ENCODE measurements at places on chromosomes 2 and 18.

DNA sequence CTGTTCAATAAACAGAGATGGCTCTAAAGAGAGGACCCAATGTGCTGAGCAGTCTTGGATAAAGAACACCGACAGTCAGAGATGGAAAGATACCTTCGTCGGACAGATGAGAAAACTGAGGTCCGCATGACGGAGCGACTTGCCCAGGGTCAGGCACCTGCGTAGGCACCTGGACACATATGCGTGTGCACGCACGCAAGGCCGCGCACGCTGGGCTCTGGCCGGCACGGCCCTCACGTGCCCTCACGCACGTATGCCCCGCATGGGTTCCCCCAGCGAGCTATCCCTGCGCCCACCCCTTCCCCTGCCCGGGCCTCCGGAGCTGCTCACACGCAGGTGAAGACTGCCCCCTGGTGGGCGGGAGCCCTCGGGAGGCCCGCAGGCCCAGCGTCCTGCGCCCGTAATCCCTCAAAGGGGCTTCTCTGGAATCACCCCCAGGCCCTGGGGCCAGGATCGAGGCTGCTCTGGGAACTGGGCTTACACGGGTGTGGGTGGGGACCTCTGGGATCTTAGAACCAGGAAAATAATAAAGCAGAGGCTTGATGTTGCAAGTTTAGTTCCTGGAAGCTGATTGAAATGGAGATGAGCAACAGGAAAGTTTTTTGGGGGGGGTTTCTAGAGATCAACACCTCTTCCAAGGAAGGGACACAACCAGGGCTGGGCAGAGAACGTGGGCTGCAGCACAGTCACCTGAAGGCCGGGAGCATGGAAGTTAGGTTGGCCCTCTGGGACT, 246.3 kb downstream of the TNS1 start:
- DNase-seq = no peak

- DNase-seq = no peak
Observed at GRCh38 chr2:203802342-203803052, 65.1 kb upstream of the CTLA4 start.

- no peak for DNase-seq
Observed at GRCh38 chr2:141534666-141535362, 596.0 kb downstream of the LRP1B start.

DNA sequence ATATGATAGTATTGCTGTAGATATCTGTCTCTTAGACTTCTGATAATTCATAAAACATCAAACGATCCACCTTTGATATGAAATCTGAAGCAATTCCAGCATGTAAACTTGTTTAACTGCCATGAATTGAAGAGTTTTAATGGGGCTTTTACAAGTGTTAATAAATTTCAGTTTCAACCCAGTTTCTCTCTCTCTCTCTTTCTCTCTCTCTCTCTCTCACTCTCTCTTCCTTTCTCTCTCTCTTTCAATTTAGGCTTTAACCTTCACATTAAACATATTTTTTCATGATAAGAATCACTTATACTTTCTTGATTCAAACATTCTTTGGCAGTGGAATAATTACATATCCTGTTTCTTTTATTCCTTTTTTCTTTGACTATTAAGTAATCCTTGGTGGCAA, 296.1 kb downstream of the EPHA4 start:
- DNase-seq = no peak

DNA sequence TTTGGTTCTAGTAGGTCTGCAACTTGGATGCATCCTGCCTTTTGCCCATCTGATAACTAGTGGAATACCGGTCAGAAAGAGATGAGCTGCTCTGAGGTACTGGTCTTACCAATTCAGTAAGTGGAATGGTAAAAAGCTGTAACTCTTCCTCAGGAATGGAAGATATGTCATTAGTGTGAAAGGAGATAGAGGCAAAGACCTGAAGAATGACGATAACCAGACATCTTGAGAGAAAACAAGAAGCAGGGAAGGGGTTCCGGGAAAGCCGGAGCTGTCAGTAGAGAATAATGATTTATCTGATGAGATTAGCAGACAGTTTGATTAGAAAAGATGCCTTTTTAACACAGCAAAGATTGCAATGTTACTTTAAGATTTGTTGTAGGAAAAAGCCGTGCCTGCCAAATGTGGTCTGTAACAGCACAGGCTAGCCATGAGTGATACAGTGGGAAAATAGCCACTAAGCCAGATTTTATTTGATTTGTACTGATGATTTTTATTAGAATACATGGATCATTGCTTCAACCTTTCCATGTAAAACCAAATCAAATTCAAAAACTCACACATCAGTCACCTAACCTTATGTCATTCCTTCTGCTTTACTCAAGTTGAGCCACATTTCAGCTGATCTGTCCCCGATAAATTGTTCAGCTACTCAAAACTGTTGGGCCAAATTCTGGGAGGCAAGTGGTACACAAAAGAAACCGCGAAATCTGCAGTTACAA, 110.0 kb downstream of the TCF4 start:
- DNase-seq = no peak

GRCh38 chr2:196409376-196409775, 230.1 kb upstream of the CCDC150 start:
- no peak for DNase-seq

DNA sequence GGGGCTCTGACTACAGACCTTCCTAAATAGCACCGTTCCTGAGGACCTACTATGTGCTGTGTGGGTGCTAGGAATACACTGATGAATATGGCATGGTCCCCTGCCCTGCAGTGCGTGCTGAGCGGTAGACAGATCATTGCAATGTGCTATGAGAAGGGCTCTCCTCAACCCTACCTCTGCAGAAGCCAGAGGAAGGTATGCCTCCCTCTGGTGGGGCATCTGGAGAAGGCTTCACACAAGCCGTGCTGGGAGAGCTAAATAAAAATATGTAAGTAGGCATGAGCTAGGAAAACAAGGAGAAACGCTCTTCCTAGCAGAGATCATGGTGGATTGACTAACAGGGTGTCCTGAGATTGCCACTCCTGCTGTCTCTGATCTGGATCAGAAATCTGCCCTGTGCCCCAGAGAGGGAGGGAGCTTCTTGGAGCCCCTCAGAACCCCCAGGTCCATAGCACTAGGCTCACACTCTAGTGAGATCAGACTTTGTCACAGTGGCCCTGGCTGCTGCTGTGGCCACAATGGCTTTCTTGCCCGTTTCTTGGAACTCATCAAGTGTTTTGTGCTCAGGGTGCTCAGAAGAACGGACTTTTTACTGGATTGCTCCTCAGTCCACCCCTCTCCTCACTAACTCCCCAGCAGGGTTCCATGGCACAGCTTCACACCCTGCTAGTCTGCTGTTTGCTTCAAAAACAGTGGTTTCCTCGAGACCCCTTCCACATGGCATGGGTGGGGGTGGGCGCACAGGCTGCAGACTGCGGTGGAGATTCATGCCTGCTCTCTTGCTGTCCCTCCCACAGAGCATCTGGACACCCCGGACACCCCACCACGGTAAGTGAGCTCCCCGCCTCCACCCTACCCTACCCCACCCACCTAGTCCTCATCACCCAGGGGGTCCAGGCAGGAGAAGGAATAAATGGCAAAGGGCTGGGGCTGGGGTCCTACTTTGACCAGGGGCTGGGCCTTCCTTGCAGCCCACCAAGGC, 14.2 kb downstream of the SIGLEC15 start:
- DNase-seq = no peak

- no peak for DNase-seq
Observed at GRCh38 chr2:86221066-86221684, 21.9 kb downstream of the MRPL35 start.

DNA sequence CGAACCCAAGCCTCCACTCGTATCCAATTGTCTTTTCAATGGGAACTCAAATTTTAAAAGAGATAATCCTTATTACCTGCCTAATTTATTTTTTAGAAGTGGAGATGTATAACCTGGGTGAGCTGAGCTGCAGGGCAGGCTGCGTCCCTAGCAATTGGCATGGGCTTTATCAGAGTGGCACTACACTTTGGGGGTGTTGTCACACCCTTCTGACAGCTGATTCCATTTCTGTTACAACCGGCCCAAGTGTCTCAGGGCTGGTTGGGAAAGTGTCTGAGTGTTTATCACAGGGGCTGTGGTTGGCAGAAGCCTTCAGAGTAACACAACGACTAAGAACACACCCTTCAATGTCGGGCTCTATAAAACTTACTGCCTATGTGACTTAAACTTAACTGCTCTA, 295.0 kb downstream of the SMAD2 start:
- DNase-seq = no peak

DNA sequence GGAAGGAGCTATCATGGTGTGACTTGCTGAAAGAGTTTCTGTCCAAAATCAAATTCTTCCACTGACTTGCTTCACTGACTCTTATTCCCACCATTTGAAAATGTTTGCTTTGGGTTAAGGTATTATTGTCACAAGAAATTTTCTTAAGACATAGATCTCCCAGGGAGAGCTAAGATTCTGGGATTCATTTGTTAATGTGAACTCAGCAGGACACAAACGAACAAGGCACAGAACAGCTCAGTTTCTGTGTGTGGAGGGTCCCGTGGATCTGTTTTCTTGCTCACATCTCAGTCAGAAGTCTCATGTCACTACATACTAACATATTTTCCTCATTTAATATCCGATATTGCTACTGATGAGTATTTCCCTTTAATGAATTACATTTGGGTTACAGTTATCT, 8.2 kb upstream of the HNRNPA3 start:
- DNase-seq = no peak

DNA sequence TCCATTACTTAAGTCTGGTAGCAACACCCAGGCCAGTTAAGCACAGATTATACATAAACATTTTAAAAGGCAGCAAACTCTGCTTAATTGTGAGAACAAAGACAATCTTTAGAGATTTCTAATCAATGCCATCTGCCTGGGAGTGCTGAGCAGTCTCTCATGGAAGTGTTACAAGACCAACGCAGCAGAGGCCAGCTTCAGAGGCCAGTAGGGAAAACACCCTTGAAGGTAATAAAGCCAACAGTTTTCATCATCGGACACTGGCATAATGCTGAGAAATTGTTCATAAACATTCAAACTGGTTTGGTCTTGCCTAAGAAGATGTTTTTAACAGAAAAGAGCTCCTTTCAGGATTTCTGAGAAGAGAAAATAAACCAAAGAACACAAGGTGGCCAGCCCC, 35.0 kb downstream of the EPB41L3 start:
- no peak for DNase-seq

DNA sequence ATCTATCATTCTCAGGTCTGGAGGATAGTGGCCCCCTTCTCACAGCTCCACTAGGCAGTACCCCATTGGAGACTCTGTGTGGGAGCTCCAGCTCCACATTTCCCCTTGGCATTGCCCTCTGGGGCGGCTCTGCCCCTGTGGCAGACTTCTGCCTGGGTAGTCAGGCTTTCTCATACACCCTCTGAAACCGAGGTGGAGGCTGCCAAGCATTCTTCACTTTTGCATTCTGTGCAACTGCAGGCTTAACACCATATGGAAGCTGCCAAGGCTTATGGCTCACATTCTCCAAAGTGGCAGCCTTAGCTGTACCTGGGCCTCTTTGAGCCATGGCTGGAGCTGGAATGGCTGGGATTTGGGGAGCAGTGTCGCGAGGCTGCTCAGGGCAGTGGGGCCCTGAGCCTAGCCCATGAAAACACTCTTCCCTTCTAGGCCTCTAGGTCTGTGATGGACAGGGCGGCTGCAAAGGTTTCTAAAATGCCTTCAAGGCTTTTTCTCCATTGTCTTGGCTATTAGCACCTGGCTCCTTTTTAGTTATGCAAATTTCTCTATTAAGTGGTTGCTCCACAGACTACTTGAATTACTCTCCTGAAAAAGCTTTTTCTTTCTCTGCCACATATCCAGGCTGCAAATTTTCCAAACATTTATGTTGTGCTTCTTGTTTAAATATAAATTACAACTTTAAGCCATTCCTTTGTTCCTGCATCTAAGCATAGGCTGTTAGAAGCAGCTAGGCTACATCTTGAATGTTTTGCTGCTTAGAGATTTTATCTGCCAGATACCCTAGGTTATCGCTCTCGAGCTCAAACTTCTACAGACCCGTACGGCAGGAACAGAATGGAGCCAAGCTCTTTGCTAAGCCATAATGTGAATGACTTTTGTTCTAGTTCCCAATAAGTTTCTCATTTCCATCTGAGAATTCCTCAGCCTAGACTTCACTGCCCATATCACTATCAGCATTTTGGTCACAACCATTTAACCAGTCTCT, 206.5 kb downstream of the CPS1 start:
- DNase-seq = no peak

- no peak for DNase-seq
Observed at GRCh38 chr2:164073101-164074074, 337.6 kb upstream of the FIGN start.

DNA sequence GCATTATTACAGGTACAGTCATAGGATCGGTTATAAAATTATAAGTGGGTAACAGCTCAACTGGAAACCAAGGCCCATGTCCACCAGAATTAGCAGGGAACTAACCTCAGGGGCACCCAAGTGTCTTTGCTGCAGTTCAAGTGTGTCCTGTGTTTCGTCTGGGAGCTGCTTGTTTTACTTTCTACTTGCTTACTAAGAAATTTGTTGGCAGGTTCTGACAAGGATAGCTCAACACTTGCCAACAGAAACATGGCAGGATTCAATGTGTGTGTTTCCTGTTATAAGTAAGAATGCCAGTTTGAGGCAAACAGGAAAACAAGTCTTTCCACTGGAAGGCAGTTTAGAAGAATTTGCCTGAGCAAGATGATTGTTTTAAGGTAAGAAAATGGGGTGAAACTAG, 104.5 kb downstream of the EPHA4 start:
- DNase-seq = no peak

GRCh38 chr2:61177727-61178549, 15.9 kb downstream of the C2orf74 start:
- DNase-seq = no peak

GRCh38 chr18:21180588-21180987, 61.4 kb upstream of the GREB1L start:
- DNase-seq = no peak

GRCh38 chr2:68548396-68548795, 81.0 kb downstream of the APLF start:
- no peak for DNase-seq

DNA sequence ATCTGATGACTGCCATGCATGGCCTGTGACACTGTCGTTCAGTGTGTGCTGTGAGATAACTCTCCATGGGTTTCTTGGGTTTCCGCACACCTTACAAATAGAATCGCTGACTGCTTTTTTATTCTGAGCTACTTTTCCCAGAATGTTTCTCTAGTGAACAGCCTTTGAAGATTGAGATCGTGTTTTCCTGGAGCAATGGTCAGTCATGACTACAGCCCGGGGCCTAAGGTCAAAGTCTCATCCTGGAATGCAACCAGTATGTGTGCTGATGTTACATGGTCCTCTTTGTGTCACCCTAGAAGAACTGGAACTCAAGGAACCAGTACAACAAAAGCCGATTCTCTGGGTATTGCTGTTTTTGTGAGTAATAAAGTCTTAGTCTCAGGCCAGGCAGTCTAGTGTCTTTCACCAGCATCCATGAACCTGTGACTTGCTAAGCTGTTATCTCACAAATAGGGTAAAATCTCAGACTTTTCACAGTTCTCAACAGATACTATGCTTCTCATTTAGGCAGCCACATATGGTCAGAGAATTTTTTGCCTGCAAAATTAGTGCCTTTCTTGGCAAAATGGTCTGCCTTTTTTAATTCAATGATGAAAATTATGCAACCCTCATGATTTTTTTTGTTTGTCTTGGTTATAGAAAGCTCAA, 124.9 kb upstream of the PIEZO2 start:
- DNase-seq = no peak
